BE2C (cell line): ENCODE measurements at places on chromosomes 2 and 18.

GRCh38 chr2:171436307-171436706, 2.3 kb downstream of the DCAF17 start:
- no peak for DNase-seq

DNA sequence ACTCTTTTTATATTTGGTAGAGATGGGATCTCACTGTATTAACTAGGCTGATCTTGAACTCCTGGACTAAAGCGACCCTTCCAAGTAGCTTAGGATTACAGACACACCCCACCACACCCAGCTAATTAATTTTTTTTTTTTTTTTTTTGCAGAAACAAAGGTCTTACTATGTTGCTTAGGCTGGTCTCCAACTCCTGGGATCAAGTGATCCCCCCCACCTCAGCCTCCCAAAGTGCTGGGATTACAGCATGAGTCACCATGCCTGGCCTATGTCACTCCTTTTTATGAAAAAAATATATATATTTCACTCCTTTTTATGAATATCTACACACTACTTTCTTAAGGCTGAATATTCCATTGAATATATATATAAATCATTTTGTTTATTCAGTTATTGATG, 162.8 kb downstream of the MGAT5 start:
- DNase-seq = no peak

DNA sequence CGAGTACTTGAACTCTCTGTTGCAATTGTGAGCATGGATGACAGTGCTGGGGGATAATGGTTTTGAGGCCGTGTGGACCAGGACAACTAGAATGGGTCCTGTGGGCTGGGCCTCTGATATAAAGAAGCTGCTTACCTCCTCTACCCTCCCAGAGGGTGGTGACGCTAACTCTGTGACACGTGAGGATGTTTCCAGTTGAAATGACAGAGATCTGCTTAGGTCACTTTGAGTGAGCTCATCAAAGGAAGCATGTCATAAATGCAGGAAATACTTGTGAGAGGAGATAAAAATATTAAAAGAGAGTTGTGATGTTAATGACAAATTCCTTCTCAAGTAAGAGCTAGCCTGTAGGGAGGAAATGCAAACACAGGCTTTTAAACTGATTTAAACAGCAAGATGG, 16.4 kb downstream of the RMC1 start:
- DNase-seq = no peak

DNA sequence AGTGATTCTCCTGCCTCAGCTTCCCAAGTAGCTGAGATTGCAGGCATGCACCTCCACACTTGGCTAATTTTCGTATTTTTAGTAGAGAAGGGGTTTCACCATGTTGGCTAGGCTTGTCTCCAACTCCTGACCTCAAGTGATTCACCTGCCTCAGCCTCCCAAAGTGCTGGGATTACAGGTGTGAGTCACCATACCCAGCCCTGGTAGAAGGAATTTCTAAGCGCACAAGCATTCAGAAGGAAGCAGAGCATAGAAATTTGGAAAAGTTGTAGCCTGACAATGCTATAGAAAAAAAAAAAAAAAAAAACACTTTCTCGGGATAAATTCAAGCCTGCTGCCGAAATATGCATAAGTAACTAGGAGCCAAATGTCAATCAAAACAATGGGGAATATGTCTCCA, 249.4 kb downstream of the GRB14 start:
- DNase-seq = no peak

- no peak for DNase-seq
These were observed 74.4 kb downstream of the DDX18 start for GRCh38 chr2:117888897-117889296.

DNA sequence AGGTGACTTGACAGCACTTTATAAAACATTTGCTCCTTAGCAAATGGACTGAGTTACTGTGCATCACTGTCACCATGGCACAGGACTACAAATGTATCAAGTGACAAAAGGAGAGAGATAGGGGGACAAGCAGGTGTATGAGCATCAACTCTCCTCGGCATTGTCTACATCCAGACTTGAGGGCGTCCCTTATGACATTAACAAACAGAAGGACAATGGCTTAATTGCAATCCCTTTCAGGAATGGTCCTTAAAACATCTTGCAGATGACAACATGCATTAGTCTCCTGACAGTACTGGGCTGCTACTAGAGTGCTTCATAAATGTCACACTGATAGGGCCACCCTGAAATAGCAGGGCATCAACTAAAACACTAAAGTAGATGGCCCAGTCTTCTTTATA, 198.8 kb downstream of the PDE1A start:
- DNase-seq = no peak

DNA sequence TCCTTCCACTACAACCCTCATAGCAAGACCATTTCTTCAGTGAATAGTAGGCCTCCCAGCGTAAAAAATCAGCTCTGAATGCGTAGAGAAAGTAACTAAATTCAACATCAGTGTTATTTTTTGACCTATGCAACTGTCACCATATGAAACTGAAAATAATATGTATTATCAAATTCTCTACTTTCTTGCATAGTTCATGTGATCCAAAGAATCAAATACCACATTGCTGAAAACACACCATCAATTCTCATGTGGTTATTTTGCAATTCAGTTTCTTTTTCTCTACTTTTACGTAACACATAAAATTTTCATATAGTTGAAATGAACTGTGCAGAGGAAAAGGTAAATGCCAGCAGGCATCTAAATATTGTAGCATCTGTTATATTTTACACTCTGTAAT, 208.5 kb upstream of the SPOPL start:
- no peak for DNase-seq

GRCh38 chr2:47485751-47486300, 82.9 kb downstream of the MSH2 start:
- no peak for DNase-seq

DNA sequence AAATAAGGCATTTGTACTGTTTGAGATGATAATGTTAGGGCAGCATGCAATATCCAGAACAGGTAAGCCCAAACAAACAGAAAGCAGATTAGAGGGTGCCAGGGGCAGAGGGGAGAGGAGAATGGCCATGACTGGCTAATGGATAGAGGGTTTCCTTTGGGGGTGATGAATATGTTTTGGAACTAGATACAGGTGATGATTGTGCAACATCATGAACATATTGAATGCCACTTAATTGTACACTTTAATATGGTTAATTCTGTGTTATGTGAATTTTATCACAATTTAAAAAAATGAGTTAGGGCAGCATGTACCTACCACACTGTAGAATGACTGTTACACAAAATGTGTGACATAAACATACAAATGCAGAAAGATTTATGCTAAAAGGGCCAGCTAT, 255.5 kb upstream of the FN1 start:
- no peak for DNase-seq
